ENCODE measurements at places on chromosomes 2 and 18.

GRCh38 chr2:224638301-224638823 is 53.2 kb upstream of the CUL3 start:
- DNase-seq: no peak

GRCh38 chr2:211877061-211877460 is 661.5 kb downstream of the ERBB4 start:
- DNase-seq: no peak

DNA sequence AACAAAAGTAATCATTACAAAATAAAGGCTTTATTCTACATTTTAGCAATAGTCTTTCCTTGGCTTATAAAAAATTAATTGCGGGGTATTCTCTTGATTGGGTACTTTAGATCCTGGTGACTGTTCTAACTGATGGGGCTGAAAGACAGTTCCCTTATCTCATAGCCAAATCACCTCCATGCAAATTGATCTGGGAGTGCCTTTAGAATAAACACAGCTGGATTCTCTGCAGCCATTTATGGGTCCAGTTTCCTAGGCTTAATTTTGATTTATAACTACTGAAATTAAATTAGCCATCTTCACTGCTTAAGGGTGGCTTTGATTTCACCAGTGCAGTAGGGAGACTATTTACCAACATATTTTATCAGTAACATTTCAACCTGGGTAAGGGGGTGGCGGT is 337.1 kb downstream of the NRXN1 start:
- no peak for DNase-seq

DNA sequence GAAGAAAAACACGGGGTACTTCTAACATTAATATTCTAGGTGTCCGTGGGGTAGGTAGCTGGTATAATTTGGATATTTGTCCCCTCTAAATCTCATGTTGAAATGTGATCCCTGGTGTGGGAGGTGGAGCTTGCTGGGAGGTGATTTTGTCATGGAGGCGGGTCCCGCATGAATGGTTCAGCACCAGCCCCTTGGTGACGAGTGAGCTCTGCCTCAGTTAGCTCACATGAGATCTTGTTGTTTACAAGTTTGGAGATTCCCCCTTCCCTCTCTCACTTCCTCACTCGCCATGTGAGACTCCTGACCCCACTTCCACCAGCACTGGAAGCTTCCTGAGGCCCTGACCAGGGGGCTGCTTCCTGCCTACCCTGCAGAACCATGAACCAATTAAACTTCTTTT is 35.4 kb upstream of the DNER start:
- no peak for DNase-seq

- DNase-seq: no peak
Observed at GRCh38 chr18:79744625-79745024, 53.1 kb upstream of the KCNG2 start.

DNA sequence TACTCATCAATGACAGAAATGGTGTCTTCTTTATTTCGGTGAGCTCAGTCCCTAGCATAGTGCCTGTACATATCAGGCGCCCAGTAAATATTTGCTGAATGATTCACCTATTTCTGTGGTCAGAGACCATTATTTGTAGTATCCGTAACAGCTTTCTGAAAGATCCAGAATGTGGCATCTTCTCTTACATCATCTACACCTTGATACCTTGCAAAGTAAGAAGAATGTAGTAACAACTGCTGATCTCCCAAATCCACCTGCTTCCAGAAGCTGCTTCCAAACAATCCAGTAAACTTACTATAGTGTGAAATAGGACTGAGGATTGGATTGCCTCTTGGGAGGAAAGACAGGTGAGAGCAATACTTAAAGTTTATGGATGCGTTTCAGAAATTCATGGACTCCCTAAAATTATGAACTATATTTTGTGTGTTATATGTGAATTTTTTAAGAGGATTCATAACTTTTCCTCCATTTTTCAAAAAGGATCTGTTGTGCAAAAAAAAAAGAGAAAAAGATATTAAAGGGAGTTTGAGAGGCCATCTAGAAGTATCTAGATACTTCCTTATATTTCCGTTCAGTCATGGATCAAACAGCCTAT is 945 bp upstream of the ASXL2 start:
- DNase-seq: no peak
